ENCODE measurements at places on chromosomes 6 and 20.

DNA sequence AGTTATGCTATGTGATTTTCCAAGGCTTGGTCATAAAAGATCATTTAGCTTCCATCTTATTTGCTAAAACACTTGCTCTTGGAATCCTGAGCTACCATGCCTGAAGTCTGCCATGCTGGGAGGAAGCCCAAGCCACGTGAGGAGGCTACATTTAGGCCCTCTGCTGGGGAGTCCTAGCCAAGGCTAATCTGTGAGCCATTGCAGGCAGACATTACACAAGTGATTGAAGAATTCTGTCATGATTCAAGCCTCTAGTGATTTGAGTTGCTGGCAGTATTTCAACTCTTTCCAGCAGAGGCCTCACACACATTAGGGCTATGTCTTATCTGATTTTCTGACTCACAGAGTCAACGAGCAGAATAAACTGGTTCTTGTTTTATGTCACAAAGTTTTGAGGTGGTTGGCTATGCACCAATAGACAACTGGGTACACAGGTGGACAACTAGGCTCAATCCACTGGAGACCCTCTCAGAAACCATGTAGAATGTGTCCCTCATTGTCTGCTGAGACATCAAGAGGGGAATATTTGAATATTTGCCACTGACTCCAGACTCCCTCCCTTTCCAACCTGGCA lies 227.2 kb upstream of the SULF2 start:
- no peak for DNase-seq

GRCh38 chr6:83601119-83601518 lies 88.8 kb downstream of the PRSS35 start:
- no peak for DNase-seq

DNA sequence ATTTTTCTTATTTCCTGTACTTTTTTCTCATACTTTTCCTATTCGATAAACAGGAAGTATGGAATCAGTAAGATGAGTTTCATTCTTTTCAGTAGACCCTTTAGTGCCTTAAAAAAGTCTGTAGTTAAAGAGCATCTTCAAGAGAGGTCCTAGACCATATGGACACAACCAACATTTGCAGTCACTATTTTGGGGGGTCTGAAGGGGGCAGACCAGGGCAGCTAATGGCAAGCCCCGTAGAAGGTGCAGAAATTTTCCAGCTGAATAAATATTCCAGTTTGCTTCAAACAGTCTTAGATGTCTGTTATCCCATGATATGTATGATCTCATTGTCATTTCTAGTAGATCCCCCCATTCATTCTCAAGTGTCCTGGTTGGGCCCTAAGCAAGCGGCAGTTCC lies 52.8 kb downstream of the MAP3K5 start:
- no peak for DNase-seq

- no peak for DNase-seq
Measured at GRCh38 chr6:78398292-78398691, 469.1 kb upstream of the IRAK1BP1 start.

DNA sequence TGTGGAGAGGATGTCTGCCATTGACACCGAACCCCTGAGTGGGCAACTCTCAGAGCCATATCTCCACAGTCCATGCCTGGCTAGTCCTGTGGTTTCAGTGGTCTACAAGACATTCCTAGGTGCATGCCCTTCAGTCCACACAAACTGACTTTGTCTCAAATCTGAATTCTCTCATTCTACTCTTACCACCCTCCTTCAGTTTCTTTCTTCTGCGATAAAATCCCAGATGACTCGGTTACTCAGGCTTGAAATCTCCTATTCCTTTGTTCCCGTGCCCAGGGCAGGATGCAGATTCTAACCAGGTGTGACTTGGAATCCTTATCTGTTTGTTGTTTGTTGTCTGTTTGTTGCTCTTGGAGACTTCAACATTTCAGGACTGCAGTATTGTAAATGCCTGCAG lies 9.3 kb downstream of the CDS2 start:
- DNase-seq, result no peak

DNA sequence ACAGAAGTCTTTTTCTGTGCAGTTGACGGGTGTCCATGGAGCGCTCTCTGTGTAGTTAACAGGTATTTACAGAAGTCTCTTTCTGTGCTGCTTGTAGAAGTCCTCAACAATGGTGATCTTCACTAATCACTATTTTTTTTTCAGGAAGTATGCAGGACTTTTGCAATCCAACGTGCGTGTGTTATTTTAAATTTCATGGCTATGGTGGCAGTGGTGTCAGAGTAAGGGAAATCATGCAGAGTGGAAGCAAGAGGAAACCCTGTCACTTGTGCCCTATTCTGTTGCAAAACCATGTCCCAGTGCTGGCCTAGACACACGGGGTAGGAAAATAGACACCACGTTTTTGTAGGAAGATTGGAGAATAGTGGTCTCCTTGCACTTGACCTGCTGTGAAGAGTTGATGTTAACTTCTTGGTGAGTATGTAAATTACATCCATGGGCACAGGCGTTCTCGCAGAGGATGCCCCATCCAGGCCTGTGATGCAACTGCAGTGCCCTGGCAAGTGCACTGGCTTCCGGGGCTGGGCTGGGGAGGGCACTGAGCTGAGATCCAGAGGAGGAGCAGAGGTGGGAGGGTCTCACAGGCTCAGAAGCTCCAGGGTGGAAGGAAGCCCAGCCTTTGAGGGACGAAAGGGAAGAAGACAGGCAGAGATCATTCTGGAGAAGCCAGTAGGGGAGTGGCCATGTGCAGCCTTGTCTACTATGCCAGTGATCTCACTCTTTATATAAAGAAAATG lies 146.5 kb downstream of the SYCP2 start:
- no peak for DNase-seq

DNA sequence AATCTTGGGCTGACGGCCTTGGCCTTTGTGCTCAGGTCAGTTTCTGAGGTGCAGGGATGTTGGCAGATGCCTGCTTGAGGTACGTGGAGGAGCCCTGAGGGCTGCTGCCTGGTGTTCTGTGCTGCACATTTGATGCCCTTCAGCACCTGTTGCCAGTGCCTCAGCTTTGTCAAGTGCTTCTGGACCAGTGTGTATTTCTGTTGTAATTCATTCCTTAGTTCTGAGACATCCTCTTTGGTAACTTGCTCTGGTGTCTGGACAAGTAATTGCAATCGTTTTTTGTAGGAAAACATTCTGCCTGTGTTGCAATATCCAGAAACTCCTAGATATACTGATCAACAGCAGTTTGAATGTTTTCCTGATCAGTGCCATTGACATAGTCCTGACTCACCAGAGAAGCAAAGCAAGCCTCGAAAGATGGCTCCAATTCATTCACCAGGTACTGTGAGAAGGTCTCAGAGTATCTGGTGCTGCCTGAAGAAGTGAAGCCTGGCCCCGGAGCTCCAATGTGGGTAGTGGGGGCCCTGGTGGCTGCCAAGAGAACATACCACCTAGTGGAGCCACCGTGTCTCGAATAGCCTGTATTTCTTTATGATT lies 26.7 kb downstream of the ZNF337 start:
- no peak for DNase-seq

- DNase-seq, result no peak
Measured at GRCh38 chr20:9126527-9126926, 57.6 kb downstream of the PLCB4 start.

DNA sequence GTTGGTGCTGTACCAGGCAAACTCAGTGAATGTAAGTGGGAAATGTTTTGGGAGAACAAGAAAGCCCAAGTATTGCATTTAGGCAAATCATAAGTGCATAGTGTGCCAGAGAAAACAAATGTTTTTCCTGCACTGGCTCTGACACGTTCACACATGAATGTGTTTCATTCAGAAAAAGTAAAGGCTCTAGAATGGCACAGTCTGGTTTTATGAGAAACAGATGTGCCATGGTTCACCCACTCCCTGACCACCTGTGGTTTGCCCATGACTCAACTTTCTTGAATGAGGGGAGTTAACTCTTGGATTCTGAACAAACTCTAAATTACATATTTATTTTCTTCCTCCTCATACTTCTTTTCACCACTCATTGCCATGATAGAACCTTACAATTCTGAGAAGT lies 126.9 kb downstream of the KCNQ5 start:
- DNase-seq, result no peak

- no peak for DNase-seq
Measured at GRCh38 chr6:81875782-81876293, 123.4 kb upstream of the TENT5A start.

DNA sequence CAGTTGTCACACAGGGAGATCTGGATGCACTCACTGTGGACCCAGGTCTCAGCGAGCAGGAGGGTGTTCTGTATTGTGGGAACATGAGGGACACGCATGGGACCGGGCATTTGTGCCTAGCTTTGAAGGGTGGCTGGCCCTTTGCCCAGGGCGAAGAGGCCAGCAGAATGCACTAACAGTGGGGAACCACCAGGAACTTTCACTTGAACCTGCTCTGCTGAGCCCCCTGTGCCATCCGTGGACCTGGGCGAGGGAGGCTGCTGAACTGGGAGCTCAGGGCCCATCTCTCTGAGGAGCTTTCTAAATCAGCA lies 1.2 kb upstream of the ULBP2 start:
- no peak for DNase-seq

GRCh38 chr6:79564636-79565035 lies 27.4 kb upstream of the LCA5 start:
- no peak for DNase-seq

- no peak for DNase-seq
Measured at GRCh38 chr20:54545676-54546358, 70.4 kb downstream of the DOK5 start.

GRCh38 chr6:3009930-3010329 lies 10.2 kb downstream of the NQO2 start:
- DNase-seq, result no peak

DNA sequence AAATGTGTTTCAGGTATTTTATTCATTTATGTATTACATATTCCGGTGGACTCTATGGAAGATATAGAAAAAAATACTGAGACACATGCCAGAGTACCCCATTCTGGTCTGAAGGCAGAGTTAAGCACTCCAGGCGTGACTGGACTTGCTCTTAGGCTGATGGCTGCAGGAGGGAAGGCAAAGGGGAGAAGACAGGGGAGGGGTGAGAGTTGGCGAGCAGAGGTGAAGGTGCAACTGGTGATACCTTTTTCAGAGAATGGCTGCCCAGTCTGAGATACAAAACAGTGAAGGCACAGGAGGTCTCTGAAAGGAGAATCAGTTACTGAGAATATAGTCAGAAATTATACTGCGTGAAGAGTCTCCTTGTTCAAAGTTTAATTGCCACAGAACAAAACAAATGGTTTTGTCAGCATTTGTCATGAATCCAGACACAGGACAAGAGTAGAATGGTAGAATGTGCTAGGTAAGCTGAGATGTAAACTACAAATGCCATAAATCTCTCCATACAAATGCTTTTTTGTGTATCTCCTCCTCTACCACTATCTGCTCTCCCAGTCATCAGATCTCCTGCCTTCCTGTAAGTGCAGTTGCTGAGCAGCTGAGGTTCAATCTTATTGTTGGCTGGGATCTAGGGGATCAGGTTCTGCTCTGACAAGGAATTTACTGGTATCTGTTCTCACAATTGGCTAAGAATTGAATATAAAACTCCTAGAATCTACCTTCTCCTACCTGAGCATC lies 104.2 kb upstream of the DST start:
- DNase-seq, result no peak

DNA sequence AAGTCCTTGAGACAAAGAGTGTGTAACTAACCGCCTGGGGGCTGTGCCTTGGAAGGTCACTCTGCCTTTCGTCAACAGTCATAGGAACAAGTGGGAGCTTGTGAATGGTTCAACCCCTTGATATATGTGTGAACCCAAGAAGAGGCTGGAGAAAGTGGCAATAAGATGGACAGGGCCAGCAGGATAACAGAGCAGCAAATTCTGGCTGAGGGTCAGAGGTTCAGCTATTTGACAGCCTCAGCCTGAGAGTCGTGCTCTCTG lies 54.9 kb downstream of the CPNE5 start:
- DNase-seq, result no peak

GRCh38 chr6:163603395-163603794 lies 188.9 kb downstream of the QKI start:
- no peak for DNase-seq

DNA sequence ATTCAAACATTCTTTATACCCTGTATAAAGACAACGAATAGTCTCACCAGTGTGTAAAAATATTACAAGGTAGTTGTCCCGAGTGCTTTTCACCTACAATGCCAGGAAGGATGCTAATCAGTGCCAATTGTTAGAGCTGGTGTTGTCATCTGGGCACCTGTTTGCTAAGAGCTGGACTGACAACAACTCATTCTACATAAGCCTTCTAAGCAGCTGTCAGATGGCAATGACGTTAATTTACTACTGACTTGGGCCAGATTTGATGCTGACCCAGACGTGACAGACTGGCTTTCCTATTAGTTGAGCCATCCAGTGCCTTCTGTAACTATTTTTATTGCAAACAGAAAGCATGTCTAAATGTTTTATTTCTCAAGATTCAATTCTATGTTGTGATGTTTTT lies 355.2 kb downstream of the ADGRB3 start:
- DNase-seq, result no peak

DNA sequence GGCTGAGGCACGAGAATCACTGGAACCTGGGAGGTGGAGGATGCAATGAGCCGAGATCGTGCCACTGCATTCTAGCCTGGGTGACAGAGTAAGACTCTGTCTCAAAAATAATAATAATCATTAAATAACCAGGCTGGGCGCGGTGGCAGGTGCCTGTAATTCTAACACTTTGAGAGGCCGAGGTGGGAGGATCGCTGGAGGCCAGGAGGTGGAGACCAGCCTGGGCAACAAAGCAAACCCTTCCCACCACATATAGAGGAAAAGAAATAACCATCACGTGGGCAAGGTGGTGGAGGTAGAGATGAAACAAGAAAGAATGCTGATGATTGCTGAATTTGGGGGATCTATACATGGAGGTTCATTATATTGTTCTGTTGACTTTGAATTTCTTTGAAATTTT lies 63.4 kb upstream of the PIM1 start:
- no peak for DNase-seq

GRCh38 chr6:168320634-168321033 lies 1.1 kb upstream of the DACT2 start:
- no peak for DNase-seq

GRCh38 chr20:44291754-44292153 lies 19.2 kb downstream of the FITM2 start:
- DNase-seq, result no peak

GRCh38 chr6:48144021-48144420 lies 33.0 kb upstream of the PTCHD4 start:
- no peak for DNase-seq

DNA sequence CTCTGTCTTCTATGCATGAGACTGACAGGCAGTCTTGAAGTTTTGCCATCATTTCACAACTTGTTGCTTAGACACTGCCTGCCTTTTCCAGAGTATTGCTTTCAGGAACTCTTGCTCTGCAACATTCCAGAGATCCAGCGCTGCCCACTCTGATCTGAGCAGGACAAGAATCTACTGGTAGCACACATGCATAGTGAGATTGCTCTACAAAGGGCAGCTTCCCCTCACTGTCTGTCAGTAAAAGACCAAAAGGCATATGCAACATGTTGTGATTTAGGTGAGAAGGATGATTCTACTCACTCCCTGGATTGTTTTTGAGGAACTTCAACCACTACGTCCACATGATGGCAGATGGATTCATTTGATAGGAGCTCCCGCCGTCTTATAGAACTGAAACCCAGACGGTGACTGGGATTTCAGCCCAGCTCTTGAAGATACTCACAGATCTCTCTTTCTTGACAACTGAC lies 259.1 kb downstream of the ARID1B start:
- no peak for DNase-seq

- no peak for DNase-seq
Measured at GRCh38 chr6:117200067-117200466, 65.3 kb upstream of the VGLL2 start.

- no peak for DNase-seq
Measured at GRCh38 chr20:51360451-51361201, 181.9 kb downstream of the NFATC2 start.

Measured in T-helper 1 cell (primary cell).